ENCODE measurements at places on chromosomes 3 and 15.

GRCh38 chr3:53242642-53243041 is 13.2 kb downstream of the TKT start:
- DNase-seq = no peak

DNA sequence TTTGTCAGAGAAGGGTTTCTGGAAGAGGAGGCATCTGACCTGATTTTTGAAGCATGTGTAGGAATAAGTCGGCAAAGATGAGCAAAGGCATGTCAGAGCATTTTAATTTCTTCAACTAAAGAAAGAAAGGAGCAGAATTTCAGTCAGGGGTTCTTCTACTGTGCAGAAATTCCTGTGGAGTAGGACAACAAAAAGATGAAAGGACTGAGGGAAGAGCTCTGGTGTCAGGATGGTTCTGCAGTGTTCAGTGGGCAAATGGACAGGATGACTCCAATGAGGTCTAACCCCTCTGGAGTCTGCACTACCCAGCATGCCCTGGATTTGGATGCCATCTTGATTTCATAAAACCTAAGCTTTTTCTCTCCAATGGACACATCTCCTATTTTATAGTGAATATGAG is 47.7 kb upstream of the SIAH2 start:
- no peak for DNase-seq

DNA sequence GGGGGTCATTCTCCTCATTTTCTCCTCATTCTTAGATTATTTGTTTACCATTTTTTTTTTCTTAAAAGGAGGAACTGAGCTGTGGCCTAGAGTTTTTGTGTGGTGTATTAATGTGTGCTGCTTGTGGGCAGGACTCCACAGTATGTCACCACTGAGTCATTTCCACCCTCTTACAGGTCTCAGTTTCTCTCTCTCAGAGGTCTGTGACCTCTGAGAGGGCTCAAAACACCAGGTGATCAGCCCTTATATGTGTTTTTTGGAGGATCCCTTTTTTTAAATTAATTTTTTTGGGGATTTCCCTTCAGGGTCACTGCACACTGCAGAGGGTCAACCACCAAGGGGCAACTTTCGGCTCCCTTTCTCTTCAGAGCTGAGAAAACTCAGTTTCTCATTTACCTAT is 166.4 kb downstream of the SUCNR1 start:
- no peak for DNase-seq

DNA sequence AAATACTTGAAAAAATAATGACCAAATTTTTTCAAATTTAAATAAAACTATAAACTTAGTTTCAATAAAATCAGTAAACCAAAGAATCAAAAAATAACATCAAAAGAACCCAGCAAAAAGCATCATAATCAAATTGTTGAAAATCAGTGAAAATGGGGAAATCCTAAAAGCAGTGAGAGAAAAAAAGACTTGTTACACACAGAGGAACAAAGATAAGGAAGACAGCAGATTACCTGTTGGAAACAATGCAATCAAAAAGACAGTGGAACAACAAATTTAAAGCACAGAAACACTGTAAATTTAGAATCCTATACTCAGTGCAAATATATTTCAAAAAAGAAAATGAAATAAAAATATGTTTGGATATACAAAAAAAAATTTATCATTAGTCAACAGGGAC is 156.2 kb upstream of the LMCD1 start:
- no peak for DNase-seq

DNA sequence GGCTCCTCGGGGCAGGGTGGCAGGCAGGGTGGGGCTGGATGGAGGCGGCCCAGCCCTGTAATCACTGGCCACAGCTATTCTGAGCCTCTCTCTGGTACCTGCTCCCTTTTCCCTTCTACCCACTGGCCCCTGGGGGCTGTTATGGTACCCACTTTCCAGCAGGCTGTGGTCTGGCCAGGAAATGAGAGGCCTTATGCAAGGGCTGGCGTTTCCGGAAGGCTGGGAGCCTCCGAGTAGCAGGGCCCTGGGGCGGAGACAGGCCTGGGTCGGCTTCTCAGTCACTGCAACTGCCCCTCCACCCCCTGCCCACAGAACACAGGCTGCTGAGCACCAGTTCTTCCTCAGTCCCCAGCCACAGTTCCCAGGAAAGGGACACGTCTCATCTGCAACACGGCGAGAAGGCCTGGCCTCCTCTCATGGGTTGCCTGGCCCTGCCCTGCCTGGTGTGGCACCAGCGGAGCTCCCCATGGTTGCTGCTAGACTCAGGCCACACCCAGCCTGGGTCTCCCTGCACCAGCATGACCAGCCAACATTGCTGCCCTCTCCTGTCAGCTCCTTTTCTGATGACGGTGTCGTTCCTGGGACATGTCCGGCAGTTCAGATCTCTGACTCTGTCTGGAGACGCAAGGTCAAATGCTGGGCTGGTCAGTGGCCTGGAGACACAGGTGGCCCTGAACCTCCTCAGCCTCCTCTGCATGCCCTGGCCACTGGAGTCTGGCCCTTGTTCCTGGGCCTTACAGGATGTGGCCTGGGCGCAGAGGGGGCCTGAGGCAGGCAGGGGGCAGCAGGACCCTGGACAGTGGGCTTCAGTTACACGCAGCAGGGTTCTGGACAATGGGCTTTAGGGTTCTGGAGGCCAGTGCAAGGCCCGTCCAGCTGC is 6.5 kb downstream of the CHST13 start:
- DNase-seq = no peak

DNA sequence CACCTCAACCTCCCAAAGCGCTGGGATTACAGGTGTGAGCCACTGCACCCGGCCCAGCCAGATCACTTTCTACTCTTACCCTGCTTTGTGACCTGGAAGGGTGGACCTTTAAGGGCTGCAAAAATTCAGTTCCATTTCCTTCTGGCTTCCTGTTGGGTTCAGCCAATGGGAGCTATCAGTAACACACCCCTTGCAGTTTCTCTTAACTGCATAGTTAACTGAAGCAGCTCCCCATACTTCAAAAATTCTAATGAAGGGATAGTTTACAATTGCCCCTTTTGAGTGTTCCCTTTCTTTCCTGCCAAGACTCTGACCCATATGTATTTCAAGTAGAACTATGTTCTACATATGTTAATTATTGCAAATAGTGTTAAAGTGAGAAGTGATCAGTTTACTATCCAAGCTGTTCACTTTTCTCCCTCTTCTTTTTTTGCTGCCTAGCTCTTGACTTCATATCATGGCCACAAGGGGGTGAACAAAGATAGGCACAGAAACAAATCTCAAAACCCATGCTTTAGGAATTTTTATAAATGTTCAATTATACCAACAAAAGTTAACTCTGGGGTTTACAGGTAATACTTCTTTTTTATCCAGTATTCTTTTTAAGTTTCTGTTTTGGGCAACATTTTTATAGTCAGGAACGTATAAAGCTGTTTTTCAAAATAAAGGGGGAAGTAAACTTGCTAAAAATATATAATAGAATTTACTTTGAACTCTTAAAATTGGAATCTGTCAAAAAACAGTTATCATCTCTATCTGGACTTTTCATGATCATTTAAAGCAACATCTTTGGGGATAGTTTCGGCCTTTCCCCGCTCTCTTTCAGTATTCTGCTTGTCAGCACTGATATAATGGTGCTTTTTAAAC is 8.1 kb downstream of the PGBD4 start:
- DNase-seq = no peak

GRCh38 chr3:30457726-30458125 is 148.7 kb upstream of the TGFBR2 start:
- DNase-seq = no peak

- DNase-seq = no peak
Measured at GRCh38 chr15:26091184-26091583, 228.1 kb upstream of the ATP10A start.

GRCh38 chr3:10956986-10957385 is 35.6 kb upstream of the SLC6A1 start:
- DNase-seq = no peak

- DNase-seq = no peak
Measured at GRCh38 chr15:74502301-74502700, 38.7 kb upstream of the ARID3B start.

- no peak for DNase-seq
Measured at GRCh38 chr3:190505381-190506003, 8.4 kb upstream of the IL1RAP start.

GRCh38 chr3:100029689-100030088 is 84.6 kb downstream of the FILIP1L start:
- DNase-seq = no peak

GRCh38 chr3:15794303-15794771 is 3.4 kb downstream of the ANKRD28 start:
- no peak for DNase-seq

- DNase-seq = no peak
Measured at GRCh38 chr3:101513419-101513986, 491 bp upstream of the SENP7 start.

- no peak for DNase-seq
Measured at GRCh38 chr3:13066236-13066635, 7.0 kb downstream of the IQSEC1 start.

- no peak for DNase-seq
Measured at GRCh38 chr3:115623044-115623868, at the start of gene GAP43. Gene GAP43 (plus strand): TSS chr3:115623510. CDS start chr3:115623690, 180 bp downstream.

- no peak for DNase-seq
Measured at GRCh38 chr15:57747206-57747896, 40.8 kb downstream of the POLR2M start.

- DNase-seq = no peak
Measured at GRCh38 chr3:118986734-118987133, 47.9 kb downstream of the IGSF11 start.

- DNase-seq = no peak
Measured at GRCh38 chr15:81161851-81162250, 27.8 kb downstream of the CFAP161 start.

DNA sequence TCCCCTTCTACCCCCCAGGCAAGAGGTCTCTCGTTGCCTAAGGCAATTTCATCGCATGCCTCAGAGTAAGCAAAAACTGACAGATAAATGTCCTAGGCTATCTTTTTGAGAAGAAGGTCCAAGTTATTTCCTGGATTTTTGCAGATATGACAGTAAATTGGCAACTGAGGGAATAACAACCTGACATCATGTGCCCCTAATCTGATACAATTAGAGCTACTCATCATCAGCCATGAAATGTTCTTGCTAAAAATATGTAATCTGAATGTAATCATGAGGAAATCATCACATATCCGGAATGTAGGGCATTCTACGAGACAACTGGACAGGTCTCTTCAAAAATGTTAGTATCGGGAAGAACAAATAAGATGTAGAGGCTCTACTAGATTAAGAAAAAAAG is 44.1 kb downstream of the TNIK start:
- DNase-seq = no peak

DNA sequence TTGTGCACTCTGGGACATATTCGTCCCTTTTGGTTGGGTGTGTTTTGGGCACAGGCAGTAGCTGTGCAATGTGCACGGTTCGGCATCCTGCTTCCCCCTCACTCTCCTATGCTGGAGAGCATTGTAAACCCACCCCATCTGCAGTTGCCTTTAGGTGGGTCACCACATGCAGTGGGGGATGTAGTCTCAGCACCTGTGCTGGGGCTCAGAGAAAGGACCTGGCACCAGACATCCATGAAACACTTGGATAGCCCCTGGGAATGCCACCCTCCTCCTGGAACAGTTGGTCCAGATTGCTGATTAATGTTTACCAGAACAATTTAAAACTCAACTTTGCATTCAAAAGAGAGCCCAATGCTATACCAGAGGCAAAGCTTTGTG is 123.9 kb upstream of the MEF2A start:
- DNase-seq = no peak

- DNase-seq = peak; percentile 66
Measured at GRCh38 chr3:9769426-9770275, at the start of gene CAMK1. Gene CAMK1 (minus strand): TSS chr3:9769947. CDS start chr3:9767749, 2,198 bp downstream.

DNA sequence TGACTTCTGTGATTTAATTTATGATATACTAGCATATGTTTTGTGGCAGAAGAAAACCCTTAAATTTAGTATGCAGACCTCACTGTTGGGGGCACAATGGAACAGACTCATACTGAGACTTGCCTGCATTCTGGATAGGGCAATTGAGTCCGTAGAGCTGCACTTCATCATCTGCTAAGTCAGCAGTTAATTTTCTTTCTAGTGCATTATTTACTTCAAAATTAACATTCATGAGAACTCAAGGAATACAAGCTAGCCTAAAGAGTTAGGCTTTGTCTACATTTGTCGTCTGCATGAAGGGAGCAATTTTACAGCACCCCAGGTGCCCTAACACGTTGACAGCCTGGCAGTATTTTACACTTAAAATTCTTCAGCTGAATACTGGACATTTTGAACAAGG is 345.5 kb downstream of the CHL1 start:
- DNase-seq = no peak

- DNase-seq = no peak
Measured at GRCh38 chr3:123590685-123591450, 6.0 kb upstream of the HACD2 start.

DNA sequence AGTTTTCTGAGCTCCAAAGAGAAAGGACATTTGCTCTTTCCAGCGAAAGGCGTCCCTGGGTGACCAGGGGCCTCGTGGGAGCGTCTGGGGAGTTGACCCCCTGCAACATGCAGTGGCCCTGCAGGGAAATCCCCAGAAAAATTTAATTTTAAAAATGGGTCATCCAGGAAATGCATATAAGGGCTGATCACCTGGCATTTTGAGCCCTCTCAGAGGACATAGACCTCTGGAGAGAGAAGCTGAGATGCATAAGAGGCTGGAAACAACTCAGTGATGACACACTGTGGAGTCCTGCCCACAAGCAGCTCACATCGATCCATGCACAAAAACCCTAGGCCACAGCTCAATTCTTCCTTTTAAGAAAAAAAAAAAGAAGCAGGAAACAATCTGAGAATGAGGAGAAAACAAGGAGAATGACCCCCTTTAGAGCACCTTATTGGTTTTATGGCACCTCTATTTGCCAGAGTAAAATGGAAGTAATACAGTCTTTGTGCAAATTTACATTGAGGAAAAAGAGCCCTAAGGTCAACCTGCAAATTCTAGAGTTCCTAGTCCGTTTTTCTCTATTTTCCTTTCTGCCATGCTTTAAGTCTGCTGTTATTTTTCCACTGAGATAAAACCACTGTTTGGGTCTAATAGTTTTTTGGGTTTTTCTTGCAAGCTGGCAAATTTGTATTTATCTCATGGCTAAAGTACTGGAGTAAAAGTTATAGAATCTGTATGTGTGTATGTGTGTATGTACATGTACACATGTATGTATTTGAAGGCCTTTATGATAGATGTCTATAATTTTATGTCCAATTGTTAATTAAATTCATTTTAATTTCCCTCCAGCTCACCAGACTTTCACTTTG is 6.9 kb upstream of the BDH1 start:
- no peak for DNase-seq

All from activated CD4-positive, CD25-positive, alpha-beta regulatory T cell treated with anti-CD3 and anti-CD28 coated beads, Interleukin-2, amount 50 U/mL, for 72 hours (primary cell).